MCF 10A (cell line): ENCODE measurements at places on chromosomes 7 and 10. TPM values are rescaled to one million over a fixed set of nuclear protein-coding genes. Genes with fewer than 3 reads are reported as not detected.

- no peaks in the 10 kb centered on the region for H3K36me3 ChIP-seq
- no peaks in the 10 kb centered on the region for H3K27me3 ChIP-seq
Observed at GRCh38 chr10:121062115-121062514, 211.0 kb downstream of the WDR11 start.

- peaks cover 6% of the 10 kb centered on the region for H3K4me1 ChIP-seq
- peaks cover 16% of the 10 kb centered on the region for H3K27me3 ChIP-seq
- H3K27ac ChIP-seq = no peak overlapping the region
- no peaks in the 10 kb centered on the region for H3K36me3 ChIP-seq
- no peak for DNase-seq
Observed at GRCh38 chr7:91287371-91288084, 23.3 kb downstream of the FZD1 start.

Gene DGKI
- total RNA-seq = 1.4 and 1.7 TPM in 2 replicates

Gene SORBS1
- total RNA-seq = 0.61 and 1.0 TPM in 2 replicates
